ENCODE measurements at places on chromosomes 6 and 20. TPM values are rescaled to one million over a fixed set of nuclear protein-coding genes. Genes with fewer than 3 reads are reported as not detected.

- DNase-seq = no peak
- no peaks in the 10 kb centered on the region for H3K4me1 ChIP-seq
- no peaks in the 10 kb centered on the region for H3K36me3 ChIP-seq
- H3K4me3 ChIP-seq = no peak overlapping the region
- H3K27ac ChIP-seq = no peak overlapping the region
Observed at GRCh38 chr20:14643556-14643955, 306.1 kb upstream of the FLRT3 start.

DNA sequence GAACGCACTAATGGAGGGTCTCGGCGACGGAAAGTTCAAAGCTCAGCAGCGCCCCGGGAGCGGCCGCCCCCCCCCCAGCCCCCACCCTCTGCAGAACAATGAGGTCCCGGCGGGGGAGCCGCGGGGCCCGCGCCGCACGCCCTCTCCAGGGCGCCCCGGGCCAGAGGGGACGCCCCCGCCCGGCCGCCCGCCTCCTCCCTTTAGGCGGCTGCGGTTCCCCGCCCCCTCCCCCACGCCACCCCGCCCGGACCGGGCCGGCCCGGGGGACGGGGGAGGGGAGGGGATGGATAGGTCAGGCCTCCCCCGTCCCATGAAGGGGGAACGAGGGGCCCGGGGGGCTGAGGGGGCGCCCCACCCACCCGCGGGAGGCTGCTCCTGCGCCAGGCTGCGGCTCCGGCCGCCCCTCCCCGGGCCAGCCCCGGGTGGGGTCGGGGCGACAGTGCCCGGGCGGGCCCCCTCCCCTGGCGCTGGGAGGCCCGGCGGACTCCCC, 1.5 kb downstream of the NOL4L start:
- no peak overlapping the region for H3K27ac ChIP-seq
- peaks cover 65% of the 10 kb centered on the region for H3K27me3 ChIP-seq
- no peak for DNase-seq
- peaks cover 14% of the 10 kb centered on the region for H3K4me1 ChIP-seq
- peak overlapping the region; percentile 62 for H3K4me3 ChIP-seq
- H3K36me3 ChIP-seq = peaks cover 9% of the 10 kb centered on the region

DNA sequence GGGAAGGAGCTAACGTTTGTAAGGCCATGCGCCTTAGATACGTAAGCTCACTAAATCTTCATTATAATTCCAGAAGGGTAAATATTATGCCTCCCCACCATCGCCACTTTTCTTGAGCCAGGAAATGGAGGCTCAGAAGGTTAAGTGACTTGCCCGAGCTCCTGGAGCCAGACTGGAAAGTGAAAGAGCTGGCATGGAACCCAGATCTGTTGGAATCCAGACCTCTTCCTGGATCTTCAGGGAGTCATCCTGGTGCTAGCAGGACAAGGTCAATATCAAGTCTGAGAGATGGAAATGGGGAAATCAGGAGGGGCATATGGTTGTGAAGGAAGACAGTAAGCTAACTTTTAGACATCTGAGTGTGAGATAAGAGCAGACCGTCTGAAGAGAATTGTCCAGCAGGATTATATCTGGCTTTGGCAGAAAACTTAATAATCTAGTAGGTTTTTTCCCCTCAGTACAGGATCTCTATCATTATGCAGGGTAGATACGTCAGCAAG, 6.2 kb downstream of the TMEM200A start:
- H3K4me3 ChIP-seq = no peak overlapping the region
- no peak for DNase-seq
- H3K4me1 ChIP-seq = no peaks in the 10 kb centered on the region

CTAGE9 gene
- not detected for total RNA-seq

BHLHE23 gene
- not detected for total RNA-seq

GRCh38 chr6:42103216-42103615, 39.2 kb downstream of the C6orf132 start:
- H3K4me1 ChIP-seq = peaks cover 50% of the 10 kb centered on the region
- H3K36me3 ChIP-seq = peaks cover 82% of the 10 kb centered on the region
- DNase-seq = no peak
- H3K27ac ChIP-seq = peak overlapping the region; percentile 79
- no peak overlapping the region for H3K4me3 ChIP-seq

GRCh38 chr6:40419377-40419776, 167.8 kb downstream of the LRFN2 start:
- H3K4me3 ChIP-seq = no peak overlapping the region
- H3K36me3 ChIP-seq = no peaks in the 10 kb centered on the region
- H3K4me1 ChIP-seq = no peaks in the 10 kb centered on the region
- H3K27ac ChIP-seq = no peak overlapping the region

GRCh38 chr6:121544691-121545090, 109.2 kb downstream of the GJA1 start:
- no peak for DNase-seq
- no peaks in the 10 kb centered on the region for H3K36me3 ChIP-seq
